ENCODE measurements at places on chromosomes 2 and 18.

DNA sequence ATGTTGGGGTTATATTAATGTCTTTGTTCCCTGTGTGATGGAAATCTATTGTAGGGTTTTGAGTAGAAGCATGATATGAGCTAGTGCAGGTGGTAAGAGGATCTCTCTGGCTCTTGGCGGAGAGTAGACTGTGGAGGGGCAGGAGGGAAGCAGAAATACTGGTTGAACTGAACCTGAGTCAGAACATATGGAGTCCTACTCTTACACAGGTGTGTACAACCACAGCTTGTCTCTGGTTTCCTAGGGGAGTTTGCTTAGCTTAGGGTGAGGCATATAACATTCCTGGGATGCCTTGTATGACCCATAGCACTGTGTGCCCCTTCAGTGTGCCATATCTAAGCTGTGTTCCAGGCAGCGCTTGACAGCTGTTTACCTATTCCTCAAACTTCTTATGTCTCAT is 97.3 kb upstream of the GCFC2 start:
- no peak for DNase-seq

GRCh38 chr18:23243178-23243577 is 107.9 kb downstream of the CABLES1 start:
- no peak for DNase-seq

GRCh38 chr2:69073928-69074570 is 61.1 kb downstream of the ANTXR1 start:
- no peak for DNase-seq

DNA sequence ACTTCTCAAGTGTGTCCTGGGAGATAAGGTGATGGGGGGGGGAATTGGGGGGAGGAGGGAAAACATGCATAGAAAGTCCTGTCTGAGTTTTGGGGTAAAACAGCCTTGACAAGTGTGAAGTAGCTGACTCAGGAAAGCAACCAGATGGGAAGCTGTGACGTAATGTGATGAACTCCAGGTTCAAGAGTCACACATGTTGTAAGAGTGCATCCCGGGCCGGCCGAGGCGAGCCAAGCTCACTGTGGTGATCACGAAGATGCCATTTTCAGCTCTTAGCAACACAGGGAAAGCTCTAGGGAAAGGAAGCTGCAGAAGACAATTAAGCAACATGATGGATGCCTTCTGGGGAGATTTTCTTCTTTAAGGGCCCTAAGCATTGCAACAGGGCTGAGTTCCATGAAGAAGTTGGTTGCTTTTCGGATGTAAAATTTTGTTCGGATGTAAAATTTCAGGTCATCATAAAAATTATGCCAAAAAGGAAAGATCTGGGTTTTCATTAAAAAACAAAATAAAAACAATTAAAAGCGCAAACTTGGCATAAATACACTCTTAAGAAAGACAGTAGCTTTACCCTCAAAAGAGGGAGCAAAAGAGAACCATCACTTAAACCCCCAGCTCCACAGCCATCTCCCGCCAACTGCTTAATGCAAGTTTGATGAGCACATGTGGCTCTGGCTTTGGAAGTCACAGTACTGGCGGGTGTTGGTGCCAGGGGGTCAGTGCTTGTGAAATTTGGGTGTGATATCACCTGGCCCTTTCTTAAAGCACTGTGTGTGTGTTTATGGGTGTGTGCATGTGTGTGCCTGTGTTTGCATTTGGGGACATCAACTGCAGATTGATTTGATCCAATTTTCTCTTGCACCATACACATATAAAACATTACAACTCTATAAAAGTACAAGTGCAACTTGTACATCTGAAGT is 19.1 kb downstream of the SERTAD2 start:
- DNase-seq: no peak

- DNase-seq: no peak
Observed at GRCh38 chr2:204114295-204115136, 178.0 kb downstream of the ICOS start.

- no peak for DNase-seq
Observed at GRCh38 chr2:106943468-106944200, 57.7 kb upstream of the ST6GAL2 start.

- DNase-seq: no peak
Observed at GRCh38 chr18:5389356-5389755, 93.8 kb upstream of the ZBTB14 start.

GRCh38 chr2:8138923-8139667 is 542.8 kb upstream of the ID2 start:
- no peak for DNase-seq

GRCh38 chr2:70160545-70160944 is 30.3 kb downstream of the C2orf42 start:
- DNase-seq: no peak

- DNase-seq: no peak
Observed at GRCh38 chr18:76619261-76619620, 124.2 kb upstream of the ZNF516 start.

- DNase-seq: no peak
Observed at GRCh38 chr2:133661392-133661791, 93.1 kb upstream of the NCKAP5 start.

DNA sequence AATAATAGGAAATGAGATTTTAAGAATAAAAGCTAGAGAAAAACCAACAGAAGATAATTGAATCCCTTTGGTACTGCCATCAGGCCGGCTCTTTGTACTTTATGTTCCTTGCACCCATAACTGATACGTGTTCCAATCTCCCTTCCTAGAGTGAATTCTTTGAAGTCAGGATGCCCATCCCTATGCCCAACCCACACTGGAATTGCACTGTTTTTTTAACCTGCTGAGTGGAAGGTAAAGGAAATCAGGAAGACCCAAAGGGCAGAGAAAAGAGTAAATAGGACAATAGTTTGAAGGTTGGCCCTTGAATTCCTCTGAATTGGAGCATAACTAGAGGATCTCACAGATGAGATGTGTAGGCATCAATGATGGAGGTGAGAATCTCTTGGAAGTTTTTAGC is 4.4 kb upstream of the ATG16L1 start:
- peak; percentile 44 for DNase-seq
